Activated CD4-positive, alpha-beta T cell treated with anti-CD3 and anti-CD28 coated beads for 24 hours (primary cell): ENCODE measurements at places on chromosomes 11 and 22.

- no peak for DNase-seq
Observed at GRCh38 chr22:49357661-49358440, 469.8 kb downstream of the BRD1 start.

DNA sequence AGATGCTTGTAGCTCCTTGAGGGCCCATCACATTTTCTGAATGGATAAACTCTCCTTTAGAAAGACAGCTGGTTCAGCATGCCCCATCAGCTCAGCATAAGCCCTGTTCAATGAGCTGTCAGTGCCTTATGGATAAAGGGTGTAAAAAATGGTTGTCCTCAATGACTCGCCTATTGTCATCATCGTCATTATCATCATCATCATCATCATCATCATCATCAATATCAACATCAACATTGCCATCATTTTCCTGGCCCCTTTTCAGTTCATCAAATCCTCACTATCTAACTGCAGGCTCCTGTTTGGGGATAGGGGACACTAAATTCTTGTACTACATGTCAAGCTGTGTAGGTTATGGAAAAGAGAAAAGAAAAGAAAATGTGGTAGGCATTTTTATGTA lies 310.7 kb upstream of the MTNR1B start:
- DNase-seq = no peak

- DNase-seq = no peak
Observed at GRCh38 chr11:75480185-75481175, 45.3 kb downstream of the GDPD5 start.

GRCh38 chr11:92667486-92668152 lies 301.8 kb upstream of the MTNR1B start:
- no peak for DNase-seq

DNA sequence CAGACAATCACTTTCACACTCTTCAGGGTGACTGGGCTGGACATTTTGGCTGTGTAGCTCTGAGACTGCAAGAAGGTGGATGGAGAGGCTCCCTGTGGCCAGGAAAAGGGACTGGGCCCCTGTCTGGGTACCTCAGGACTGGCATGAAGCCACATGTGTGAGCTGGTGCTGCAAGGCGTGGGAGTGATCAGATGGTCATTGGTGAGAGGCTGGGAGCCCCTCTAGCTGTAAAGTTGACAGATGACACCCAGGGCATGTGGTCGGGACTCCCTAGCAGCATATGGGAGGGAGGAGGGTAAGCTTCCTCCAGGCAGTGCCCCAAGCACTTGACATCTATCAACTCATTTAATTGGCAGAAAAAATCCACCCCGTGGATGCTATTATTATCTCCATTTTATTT lies 18.9 kb upstream of the CABP2 start:
- DNase-seq = no peak

- DNase-seq = no peak
Observed at GRCh38 chr22:47166033-47166404, 403.6 kb downstream of the TBC1D22A start.

DNA sequence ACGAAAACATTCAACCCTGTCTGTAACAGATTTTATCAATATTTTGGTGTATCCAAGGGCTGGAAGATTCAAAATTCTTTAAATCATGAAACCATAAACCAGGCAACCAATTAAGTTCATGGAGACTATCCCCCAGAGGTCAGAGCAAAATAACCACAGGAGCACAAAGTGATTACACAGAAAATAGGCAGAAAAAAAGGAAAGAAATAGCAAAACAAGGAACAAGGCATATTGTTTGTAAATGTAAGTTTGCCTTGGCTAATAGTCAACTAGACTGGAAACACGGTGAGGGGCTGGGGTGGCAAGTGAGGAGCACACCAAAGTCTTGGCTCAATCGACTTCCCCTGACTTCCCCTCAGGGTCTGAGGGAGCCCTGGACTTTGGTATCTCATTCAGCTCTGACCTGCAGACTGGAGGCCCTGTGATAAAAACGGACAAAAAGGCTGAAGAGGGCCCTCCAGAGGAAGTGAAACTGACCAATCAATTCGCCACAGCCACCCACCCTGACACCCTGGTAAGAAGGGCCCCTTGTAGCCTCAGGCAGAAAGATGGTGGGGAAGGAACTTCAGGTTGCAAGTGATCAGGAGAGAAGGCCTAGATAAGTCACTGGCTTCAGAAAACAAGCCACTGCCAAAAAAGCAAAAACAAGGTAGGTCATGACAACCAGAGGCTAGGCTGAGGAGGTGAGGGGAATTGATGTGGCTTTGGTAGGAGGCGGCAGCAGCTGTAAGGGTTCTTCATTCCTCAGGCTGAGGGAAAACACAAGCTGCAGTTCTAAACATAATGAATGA lies 1.8 kb downstream of the SIK3 start:
- no peak for DNase-seq

DNA sequence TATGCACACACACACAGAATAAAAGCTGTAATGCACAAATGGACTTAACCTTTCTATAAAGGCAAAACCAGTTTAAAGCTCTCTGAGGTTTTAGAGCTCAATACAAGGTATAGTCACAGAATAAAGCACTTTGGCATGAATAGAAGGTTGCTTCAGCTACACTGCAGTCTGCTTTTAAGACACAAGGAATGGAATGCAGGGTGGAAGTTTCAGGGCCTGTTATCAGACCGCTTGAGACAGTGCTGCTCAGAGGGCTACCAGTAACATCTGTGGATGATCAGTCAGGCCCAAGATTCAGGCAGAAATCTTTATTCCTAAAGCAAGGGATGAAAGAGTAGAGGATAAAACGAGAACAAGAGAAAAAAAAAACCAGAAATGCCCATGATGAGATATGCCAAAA lies 46.7 kb downstream of the CD44 start:
- DNase-seq = no peak

GRCh38 chr11:36343436-36343835 lies 47.3 kb downstream of the PRR5L start:
- no peak for DNase-seq
